ENCODE measurements at places on chromosomes 3 and 15.

- no peak for DNase-seq
Measured at GRCh38 chr3:43366885-43367284, 80.5 kb downstream of the SNRK start.

GRCh38 chr15:45449916-45450867 lies 71.8 kb upstream of the GATM start:
- DNase-seq: no peak

DNA sequence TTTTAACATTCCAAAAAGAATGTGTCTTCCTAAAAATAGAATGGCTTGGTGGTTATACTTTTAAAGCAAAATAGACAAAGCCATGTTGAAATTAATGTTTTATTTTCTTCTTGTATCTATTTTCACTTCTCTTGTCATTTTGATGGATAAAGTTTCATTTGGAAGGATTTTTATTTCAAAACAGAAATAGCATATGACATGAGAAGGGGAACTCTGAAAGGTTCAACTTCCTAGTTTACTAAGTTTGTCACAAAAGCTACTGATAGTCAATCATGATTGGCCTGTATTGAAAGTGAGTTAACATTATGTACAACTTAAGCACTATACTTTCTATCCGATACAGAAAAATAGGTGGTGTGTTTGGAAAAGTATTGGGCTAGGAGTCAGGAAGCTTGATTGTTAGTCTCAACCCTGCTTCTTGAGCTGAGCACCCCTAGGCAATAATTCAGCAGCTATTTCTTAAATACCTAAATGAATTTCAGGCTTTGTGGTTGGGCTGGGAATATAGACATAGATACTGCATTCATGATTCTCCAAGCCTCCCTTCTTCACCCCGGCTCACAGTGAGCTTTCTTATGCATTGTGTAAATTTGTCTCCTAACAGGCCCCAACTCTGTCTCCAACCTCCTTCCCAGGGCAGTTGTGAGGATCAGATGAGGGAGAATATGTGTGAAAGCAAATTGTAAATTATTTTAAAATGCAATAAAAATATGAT lies 46.9 kb upstream of the CSPG4 start:
- DNase-seq: no peak

DNA sequence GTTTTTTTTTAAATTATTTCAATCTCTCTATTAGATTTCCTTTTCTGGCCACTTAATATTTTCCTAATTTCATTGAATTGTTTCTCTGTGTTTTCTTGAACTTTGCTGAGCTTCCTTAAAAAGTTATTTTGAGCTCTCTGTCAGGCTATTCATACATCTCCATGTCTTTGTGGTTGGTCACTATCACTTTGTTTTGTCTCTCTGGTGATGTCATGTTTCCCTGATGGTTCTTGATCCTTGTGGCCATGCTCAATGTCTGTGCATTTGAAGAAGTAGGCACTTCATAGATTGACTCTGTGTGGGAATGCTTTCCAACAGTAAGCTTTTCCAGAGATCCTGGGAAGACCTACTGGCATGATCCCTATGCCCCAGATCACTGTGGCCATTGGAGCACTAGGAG lies 18.6 kb downstream of the CD200R1 start:
- no peak for DNase-seq

DNA sequence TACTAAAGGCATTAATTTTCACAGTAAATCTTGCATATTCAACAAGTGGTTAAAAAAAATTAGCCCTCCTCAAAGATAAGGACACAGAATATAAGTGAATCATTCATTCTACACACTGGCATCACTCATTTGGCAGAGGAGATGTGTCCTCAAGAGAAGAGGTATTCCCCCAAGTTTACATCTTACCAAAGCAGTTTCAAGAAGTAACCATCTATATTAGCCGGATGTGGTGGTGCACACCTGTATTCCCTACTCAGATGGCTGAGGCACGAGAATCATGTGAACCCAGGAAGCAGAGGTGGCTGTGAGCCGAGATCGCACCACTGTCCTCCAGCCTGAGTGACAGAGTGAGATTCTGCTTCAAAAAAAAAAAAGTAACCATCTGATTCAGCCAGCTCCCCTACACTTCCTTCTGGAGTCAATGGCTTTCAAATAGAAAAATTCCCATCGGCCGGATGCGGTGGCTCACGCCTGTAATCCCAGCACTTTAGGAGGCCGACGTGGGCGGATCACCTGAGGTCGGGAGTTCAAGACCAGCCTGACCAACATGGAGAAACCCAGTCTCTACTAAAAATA lies 15.4 kb downstream of the RAF1 start:
- no peak for DNase-seq

DNA sequence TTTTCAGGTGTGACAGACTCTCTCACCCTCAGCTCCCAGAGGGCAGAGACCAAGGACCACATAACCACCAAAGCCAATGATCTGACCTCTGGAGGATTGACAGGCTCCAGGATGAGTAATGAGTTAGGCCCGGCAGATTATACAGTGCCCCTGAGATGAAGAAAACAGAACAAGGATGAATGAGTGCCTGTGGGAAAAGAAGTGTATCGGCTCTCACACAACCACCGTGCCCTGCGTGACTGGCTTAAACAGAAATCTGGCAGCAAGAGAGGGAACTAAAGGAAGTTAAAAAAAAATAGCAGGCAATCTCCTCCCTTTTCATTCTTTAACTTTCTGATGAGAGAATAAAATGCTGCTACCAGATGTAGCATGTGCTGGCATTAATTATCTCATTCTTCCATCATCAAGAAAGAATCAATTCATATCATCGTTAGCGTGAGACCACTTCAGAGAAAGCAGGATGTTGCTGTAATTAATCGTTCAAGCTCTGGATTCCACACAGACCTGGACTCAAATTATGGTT lies 227.5 kb upstream of the COL8A1 start:
- DNase-seq: no peak

GRCh38 chr3:170054204-170054603 lies 16.4 kb downstream of the GPR160 start:
- DNase-seq: no peak

DNA sequence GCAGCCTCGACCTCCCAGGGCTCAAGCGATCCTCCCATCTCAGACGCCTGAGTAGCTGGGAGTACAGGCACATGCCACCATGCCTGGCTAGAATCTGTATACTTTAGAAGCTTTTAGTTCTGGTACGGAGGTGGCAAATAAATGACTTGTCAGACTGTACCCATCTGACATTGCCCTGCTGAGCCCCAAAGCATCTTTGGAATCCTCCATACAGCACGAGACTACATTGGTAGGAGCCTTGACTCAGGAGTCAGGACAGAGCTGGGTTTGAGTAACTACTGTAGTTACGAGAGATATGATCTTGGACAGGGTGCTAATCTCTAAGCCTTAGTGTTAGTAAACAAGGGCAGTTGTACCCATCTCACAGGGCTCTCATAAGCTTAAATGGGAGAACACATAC lies 67.8 kb upstream of the NPHP3 start:
- DNase-seq: no peak

DNA sequence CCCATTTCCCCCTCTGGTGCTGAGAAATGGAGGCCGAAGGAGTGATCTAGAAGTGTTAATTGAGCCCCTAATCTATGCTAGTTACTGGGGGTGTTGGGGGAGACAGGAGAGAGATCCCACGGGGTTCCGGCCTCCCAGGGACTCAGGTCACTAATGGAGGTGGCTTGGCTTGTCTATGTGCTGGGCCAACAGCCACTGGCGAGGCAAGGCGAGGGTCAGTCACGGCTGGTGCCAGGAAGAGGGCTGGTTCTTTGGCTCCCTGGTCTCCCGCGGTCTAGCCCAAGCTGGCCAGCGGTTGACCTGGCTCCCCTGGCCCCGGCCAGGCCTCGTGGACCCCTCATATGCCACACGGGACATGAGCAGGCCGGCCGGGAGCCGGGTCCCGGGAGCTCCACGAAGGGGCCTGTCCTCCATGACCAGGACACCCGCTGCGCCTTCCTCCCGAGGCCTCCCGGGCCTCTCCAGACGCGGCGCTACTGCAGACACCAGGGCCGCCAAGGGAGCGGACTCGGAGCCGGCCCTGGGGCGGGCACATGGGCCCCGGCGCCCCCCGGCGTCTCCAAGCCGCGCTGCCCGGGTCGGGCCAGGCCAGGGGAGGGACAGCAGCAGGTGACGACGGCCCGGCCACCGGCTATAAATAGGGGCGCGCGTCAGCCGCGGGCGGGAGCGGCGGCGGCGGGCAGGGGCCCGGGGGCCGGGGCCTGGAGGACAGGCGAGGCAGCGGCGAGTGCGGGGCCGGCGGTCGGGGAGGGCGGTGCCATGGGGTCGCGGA lies at the start of gene ALPK3:
Gene ALPK3, plus strand, starts transcription at position 663 of the 772 bp plus-strand sequence. Its CDS starts 97 bp downstream, at position 760.
- DNase-seq: no peak

- no peak for DNase-seq
Measured at GRCh38 chr3:85476891-85477495, 518.2 kb downstream of the CADM2 start.

GRCh38 chr3:78912259-78912658 lies 855.5 kb downstream of the ROBO1 start:
- no peak for DNase-seq

DNA sequence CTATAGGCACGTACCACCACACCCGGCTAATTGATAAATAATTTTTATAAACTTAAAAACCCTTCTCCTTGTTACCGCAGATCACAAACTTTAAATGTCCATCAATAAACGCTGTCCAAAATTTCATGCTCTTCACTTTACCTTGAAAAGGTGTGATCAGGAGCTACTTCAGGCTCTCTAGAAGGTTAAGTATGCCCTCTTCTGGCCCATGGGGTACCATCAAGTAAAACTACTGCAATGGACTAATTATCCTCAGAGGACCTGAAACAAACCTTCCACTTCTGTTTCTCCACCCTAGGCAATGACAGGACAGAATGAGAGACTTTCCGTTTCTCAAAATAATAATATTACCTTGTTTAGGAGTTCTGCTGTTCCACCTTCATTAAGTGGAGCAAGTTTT lies 9.2 kb downstream of the LZTFL1 start:
- DNase-seq: no peak

GRCh38 chr3:154745929-154746328 lies 315.9 kb upstream of the GPR149 start:
- no peak for DNase-seq

DNA sequence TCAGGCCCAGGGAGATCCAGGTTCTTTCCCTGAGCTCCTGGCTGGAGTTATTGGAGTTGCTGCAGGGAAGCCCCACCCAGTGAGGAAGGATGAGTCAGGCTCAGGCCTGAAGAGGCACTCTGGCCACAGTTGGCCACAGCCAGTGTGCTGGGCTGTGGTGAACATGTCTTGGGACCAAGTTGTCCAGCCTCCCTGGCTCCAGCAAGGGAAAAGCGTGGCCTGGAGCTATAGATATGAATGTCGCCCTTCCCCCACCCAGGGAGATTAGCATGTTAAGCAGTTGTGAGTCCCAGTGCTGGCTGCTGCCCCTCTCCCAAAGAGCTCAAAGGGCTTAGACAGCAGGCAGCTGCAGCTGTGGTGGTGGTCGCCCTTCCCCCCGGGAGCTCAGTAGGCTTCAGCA lies 963.2 kb downstream of the ROBO2 start:
- no peak for DNase-seq

DNA sequence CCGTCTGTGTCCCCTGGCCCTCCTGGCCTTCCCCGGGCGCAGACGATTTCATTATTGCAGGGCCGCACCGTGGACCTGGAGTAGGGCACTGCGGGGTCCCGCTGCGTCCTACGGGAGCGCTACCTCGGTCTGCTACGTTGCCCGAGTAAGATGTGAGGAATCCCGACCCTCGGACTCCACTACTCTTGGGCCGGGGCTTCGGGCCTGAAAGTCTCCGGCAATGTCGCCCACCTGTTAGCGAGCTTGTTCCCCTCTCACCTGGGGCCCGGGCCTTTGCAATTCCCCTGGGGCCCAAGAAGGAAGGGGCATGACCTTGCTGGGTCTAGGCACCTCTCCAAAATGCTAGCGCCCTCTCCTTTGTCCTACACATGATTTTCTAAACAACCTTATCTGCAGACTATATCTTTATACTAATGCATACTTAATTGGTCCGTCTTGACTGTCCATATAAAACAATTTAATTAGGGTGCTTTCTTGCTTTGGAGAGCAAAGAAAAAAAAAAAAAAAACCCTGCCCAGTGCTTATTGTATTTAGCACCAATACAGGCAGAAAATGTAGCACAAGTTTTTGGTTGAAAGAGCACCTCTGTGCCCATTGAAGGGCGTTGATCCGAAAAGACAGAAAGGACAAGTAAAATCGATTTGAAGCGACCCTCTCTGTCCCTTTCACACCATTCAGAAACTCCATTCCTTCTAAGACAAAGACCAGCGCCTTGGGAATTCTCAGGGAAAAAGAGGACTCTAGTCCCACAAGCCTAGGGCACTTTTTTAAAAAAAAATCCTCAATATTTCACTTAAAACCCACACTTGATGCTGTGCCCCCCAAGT lies 7.0 kb upstream of the NR2F2 start:
- no peak for DNase-seq

DNA sequence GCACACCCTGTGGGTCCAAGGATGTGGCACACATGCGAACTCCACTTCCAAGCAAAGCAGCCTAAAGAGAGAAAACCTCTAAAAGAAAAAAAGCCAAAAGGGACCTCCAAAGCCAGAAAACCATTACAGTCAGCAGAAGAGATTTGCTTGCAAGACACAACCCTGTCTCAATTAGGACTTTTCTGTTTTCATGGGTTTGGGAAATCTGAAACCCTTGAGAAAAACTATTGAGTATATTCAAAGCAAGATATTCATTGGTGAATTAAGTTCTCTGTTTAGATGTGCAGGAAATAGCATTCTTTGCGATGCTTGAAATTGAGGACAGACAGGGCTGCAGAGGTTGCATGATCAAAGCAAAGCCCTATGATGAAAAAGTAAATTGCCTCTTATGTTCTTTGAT lies 10.2 kb upstream of the LDHAL6B start:
- DNase-seq: no peak

- no peak for DNase-seq
Measured at GRCh38 chr3:121436641-121437040, 109.1 kb downstream of the POLQ start.

DNA sequence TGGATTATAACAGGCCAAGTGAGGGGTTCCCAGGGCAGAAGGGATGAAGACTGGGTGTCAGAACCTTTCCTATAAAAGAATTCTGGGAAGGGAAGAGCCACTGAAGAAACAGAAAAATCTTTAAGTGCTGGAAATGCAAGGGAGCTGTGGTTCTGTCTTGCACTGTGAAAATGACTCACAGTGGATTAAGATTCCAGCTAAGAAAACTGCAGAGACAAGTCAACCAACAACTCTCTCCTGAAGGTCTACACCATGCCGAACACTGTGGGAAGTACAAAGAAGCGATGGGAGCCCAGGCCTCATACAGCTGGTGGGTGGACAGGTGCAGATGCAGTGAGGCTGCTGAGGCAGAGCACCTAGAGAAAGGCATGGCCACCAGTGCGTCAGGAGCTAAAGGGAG lies 27.7 kb downstream of the ZDHHC3 start:
- no peak for DNase-seq

DNA sequence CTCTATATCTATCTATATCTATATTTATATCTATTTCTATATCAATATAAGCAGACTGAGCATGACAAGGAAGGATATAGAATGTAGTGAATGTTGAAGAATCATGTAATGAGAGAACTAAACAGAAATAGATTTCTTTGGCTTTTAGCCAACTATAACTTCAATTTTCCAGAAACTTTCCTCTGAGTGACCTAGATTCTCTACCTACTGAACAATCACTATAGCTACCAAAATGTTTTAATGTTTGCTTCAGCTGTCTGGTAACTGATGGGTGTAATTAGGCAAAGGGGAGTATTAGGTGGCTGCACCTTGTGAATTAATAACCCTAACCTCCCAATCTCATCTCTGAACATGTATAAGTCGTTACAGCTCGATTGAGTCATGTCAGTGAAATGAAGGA lies 76.4 kb upstream of the ROBO1 start:
- DNase-seq: no peak

- no peak for DNase-seq
Measured at GRCh38 chr3:64518950-64519349, 168.8 kb downstream of the ADAMTS9 start.

Measured in stimulated activated CD4-positive, alpha-beta T cell treated with anti-CD3 and anti-CD28 coated beads, TNF-alpha, amount 100 ng/mL, for 4 hours (primary cell).